Activated CD4-positive, alpha-beta memory T cell treated with anti-CD3 and anti-CD28 coated beads for 36 hours (primary cell): ENCODE measurements at places on chromosomes 12 and 14. TPM values are rescaled to one million over a fixed set of nuclear protein-coding genes. Genes with fewer than 3 reads are reported as not detected.

The MGP gene
- total RNA-seq, result not detected

The CCDC77 gene
- 14.7 TPM for total RNA-seq

The PWP1 gene
- 47.0 TPM for total RNA-seq

The PLEKHG7 gene
- total RNA-seq, result not detected

The CD69 gene
- total RNA-seq, result 120 TPM

The KRT78 gene
- not detected for total RNA-seq

The CCDC197 gene
- 0.44 TPM for total RNA-seq

DNA sequence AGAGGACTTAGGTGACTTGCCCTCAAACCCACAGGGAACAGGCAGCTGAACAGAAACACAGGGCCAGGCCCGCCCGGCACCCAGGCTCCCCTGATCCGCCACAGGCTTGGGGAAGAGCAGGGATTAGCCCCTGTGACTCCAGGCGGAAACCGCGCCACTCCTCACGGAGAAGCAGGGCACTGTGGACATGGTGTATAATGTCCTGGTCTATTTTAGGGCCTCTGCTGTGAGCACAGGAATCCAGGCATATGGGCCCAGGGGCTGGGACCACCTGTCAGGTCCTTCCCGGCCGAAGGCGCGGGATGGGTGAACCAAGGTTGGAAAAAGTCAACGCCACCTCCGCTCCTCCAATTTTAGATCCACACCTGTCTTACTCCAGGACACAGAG lies 34.6 kb upstream of the MEG3 start:
- DNase-seq, result no peak

DNA sequence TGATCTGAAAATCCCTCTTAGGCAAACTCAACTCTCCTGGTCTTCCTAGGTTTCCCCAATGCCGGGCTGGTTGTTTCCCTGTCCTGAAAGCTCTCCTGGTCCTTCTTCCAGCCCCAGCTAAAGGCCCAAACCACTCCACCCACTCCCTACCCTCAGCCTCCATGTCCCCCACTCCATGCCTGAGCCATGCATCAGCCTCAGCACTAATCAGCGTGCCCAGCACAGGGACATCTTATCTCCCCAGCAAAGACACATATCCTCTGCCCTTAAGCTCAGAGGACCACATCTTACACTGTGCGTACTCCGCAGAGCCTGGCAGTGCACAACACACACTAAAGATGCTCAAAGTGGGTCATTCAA lies 25.9 kb downstream of the ACTN1 start:
- DNase-seq, result no peak

GRCh38 chr14:38158468-38158867 lies 49.2 kb upstream of the SSTR1 start:
- DNase-seq, result no peak

DNA sequence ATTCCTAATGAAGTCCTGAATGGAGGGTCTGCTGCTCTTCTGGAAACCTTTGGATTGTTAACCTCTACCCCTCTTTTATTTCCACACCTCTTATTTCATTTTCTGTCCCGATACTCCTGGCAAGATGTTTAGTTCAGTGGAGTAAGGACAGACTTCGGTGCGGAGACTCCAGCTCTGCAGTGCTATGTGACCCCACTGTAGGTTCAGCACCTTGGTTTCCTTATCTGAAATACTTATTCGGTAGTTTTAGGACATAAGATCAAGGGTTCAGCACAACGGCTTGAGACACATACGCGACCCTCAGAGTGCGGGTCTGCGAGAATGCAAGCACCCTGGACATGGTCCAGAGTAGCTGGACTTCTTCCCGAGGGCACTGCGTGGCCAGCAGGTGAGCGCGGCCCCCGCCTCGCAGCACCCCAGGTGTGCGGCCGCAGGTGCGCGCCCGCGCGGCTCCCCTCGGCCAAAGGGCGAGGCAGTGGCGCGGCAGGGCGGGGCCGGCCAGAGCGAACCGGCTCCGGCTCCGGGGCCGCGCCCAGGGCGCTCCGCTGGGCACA lies 465 bp upstream of the FGD4 start:
- no peak for DNase-seq

DNA sequence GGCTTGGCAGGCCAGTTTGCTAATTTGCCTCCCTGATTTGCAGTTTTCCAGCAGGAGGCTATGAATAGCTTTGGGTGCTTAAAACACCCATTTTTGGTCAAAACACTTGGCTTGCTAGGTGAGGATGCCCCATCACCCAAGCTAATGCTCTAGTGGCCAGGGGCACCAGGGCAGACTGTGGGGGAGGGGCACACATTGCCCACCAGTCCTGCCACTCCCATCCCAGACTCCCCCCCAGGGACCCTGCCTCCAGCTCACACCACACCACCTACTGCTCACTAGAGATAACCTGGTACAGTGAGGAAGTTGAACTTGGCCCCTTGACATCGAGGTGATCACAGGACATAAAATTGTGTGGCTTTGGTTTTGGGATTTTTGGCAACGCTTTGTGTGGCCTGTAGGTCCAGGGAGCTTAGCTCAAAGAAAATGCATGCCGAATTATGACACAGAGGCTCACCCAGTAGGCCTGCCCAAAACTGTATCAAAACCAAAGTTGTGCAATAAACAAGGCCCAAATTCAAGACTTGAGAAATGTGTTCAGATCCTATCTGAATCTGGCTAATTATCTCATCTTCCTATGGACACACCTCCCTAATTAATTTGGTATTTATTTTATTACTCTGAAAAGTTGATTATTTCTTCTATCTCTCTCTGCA lies 4.3 kb downstream of the NUAK1 start:
- no peak for DNase-seq

DNA sequence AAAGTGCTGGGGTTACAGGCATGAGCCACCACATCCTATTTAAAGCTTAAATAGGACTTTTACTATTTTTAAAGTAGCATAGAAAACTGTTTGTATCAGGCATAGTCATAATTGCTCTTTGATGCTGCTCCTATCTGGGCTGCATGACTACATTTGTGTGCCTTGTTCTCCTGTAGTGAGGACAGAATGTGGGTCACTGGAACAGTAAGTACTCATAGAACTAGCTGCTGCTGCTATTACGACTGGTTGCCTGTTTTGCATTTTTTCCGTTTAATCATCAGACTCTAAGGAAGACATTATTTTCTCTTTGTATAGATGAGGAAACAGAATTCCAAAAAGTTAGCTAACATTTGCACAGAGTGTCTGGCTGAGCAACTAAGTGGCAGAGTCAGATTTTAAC lies 42.8 kb downstream of the ZC3H14 start:
- DNase-seq, result no peak

DNA sequence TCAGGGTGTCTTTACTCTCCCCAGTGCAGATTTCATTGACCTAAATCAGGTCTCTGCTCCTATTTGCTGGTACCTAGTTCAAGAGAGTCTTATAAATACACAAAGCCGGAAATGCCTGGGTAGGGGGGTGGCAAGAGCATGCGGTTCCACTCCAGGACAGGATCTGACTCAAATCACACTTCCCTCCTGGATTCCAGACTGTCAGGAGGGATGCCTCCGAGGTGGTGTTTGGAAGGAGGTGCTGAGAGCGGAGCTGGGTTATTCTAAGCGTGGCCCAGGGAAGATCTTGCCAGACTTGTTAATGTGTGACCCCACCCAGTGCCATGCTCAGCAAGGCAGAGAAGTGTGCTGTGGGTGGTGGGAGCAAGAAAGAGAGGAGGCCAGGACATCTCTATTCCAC lies 49.8 kb downstream of the B4GALNT3 start:
- no peak for DNase-seq

DNA sequence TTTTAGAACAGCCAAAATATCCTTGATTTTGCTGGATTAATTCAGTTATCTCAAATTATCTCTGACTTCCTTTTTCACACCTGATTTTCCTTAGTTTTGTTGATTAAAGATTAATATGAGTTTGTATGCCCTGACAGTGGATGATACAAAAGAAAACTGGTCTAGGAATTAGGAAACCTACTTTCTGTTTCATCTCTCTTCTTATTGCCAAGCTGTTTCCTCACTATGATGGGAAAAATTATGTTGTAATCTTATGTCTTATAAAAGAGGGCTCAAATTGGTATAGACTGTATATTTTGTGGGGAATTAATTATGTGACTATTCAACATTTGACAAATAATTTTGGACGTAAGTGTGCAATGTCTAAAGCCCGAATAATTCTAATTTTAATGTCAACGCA lies 271.6 kb downstream of the FBXL14 start:
- DNase-seq, result no peak

- DNase-seq, result no peak
Measured at GRCh38 chr12:130966443-130967030, 12.8 kb downstream of the ADGRD1 start.

- DNase-seq, result no peak
Measured at GRCh38 chr14:61501714-61502458, 180.5 kb downstream of the PRKCH start.

GRCh38 chr12:82359115-82359478 lies 768 bp downstream of the METTL25 start:
- peak; percentile 13 for DNase-seq

DNA sequence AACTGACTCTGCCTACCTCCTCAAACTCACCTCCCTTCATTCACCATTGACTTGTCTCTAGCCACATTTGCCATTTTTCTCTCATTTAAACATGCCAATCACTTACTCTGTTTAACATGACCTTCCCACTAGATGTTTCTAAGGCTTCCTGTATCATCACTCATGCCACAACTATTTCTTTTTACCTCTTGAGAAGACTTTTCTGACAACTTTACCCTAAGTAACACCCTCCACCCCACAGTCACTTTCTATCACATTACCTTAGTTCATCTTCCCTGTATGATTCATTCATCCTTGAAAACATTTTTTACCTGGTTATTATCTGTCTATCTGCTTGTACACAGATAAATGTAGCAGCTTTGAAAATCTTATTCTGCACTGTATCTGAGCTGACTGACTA lies 19.4 kb downstream of the PLCZ1 start:
- no peak for DNase-seq

DNA sequence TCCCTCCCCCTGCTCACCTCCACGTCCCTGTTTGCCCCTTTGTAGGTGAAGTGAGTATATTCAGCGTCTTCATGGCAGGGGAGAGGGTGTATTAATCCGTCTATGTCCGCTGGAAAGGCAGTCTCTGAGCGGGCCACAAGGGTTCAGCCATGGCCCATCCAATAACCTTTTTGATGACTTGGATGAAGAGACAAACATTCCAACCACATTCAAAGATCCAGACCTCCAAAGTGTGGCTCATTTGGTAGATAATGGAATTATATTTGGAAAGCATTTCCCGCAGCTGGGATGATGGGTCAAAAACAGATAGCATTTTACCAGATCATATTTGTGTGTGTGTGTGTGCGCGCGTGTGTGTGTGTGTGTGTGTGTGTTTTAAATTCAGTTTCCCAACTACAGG lies 345.9 kb downstream of the DPF3 start:
- DNase-seq, result no peak

- DNase-seq, result no peak
Measured at GRCh38 chr12:3622021-3622821, 130.7 kb downstream of the CRACR2A start.

- DNase-seq, result peak; percentile 83
Measured at GRCh38 chr14:24673534-24674203, 39.7 kb upstream of the GZMB start.

DNA sequence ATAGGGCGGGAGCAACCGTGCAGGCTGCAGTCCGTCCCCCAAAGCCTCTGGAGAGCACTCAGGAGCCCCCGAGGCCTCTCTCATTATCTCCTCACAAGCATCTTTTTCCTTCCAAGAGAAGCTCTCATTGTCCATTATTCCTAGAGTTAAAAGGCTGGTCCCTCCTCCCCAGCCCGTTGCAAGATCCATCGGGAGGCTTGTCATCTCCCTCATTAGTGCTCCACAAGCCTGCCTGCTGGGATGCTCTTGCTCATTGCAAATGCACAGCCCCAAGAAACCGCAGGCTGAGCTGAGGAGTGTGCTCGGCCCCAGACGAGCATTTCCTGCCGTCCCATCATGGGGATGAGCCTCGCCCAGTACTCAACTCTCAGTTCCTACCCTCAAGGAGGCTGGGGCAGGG lies 23.3 kb downstream of the NUAK1 start:
- DNase-seq, result no peak

- no peak for DNase-seq
Measured at GRCh38 chr12:3998968-3999792, 126.0 kb upstream of the PARP11 start.

- DNase-seq, result no peak
Measured at GRCh38 chr14:92726933-92727262, 21.5 kb downstream of the LGMN start.

DNA sequence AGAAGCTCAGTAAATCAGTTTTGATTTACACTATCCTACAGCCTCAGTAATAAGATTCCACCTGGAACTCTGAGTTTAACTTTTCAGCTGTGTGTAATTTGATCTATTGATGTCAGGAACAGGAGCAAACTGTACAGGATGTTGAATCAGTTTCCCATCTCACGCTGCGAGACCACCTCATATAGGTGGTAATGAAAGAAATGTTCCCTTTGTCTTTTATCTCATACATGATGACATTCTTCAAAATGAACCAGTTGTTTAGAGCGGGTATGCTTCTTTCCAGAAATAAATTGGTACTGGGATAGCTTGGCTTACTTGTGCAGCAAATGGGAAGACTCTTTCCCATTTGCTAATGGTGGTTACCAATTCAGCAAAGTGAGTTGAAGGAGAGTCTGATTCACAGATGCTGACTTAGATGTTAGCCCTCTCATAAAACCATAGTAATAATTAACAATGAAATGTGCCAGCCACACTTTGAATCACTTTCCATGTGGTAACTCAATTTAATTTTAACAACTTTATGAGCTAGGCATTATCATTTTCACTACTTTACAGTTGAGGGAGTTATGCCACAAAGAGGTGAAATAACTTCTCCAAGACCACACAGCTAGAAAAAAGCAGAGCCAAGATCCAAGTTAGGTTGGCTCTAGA lies 251.5 kb downstream of the PAWR start:
- DNase-seq, result no peak

GRCh38 chr12:98408681-98409080 lies 106.7 kb upstream of the TMPO start:
- DNase-seq, result no peak

GRCh38 chr12:50771409-50771808 lies 7.5 kb downstream of the ATF1 start:
- DNase-seq, result no peak

DNA sequence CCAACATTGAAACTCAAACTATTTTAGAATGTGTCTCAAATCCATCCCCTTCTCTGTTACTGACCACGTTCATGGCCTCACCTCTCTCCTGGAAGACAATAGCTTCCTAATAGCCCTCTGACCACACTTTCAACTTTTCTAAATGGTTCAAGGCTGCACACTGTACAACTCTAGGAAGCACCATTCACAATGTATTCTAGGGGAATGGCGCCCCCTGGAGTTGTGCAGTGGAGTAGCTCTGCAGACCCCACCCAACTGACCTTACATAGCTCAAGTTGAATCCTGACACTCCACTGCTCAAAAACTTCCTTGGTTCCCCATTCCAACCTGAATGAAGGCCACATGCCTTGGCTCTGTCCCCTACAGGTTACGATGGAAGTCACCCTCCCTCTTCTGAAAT lies 77.6 kb downstream of the GAS2L3 start:
- no peak for DNase-seq

GRCh38 chr14:63501429-63501828 lies 41.7 kb downstream of the PPP2R5E start:
- DNase-seq, result no peak

DNA sequence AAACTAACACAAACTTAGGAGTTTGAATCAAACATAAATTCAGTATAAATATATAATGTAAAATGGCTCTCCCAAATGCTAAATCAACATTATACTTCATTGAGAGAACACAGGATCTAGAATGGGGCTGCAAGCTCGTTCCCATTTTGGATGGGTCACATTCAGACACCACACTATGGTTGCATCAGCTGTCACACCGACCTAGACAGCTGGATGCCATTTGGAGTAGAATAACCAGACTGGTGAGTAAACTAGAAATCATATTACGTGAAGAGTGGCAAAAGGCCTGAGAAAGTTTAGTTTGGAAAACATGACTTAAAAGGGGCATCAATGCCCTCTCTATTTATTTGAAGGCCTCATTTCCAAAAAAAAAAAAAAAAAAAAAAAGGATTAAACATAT lies 430.4 kb downstream of the NPAS3 start:
- DNase-seq, result no peak
